ENCODE measurements at places on chromosomes 2 and 18.

GRCh38 chr2:232338759-232339106 lies 39.8 kb upstream of the ALPP start:
- no peak for DNase-seq

DNA sequence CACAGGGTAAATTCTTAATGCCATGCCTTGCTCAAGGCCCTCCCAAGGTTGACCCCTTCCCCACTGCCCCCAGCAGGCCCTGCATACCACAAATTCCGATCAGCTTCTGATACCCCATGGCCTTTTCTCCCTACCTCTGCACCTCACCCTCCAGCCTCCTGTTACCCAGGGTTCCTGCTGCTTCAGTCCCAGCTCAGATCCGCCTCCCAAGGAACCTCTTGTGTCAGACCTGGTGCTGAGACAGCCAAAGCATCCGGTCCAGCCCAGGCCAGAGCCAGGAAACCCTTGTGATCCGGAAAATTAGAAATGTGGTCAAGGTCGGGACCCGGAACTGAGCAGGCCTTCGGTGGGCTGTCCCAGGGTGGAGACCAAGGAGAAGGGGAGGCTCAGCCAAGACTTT lies 231.3 kb downstream of the BCL2 start:
- no peak for DNase-seq

- no peak for DNase-seq
Measured at GRCh38 chr2:159595410-159596046, 20.8 kb downstream of the BAZ2B start.

GRCh38 chr2:119354860-119355259 lies 11.8 kb downstream of the C2orf76 start:
- no peak for DNase-seq

GRCh38 chr2:84492571-84492970 lies 23.7 kb upstream of the DNAH6 start:
- no peak for DNase-seq

DNA sequence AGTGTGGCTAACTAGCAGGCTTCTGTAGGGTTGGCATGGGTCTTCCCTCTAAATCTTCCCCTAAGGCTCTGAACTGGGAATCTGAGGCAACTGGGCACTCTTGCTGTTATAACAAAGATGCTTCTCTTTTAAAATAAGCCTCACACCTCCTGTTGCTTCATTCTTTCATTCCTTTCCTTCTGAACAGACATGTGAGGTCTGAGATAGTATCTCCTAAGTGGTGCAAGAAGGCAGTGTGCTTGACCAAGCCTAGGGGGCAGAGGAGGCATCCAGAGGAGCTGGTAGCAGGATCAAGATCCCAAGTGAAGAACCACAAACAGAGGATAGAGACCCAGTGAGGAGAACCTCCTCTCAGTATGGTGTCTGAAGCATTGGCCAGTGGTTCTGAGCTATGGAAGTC lies 90.9 kb downstream of the TTC27 start:
- no peak for DNase-seq

GRCh38 chr2:190053426-190053825 lies 9.1 kb downstream of the MSTN start:
- no peak for DNase-seq

GRCh38 chr2:234292205-234292961 lies 204.5 kb downstream of the ARL4C start:
- DNase-seq = no peak

DNA sequence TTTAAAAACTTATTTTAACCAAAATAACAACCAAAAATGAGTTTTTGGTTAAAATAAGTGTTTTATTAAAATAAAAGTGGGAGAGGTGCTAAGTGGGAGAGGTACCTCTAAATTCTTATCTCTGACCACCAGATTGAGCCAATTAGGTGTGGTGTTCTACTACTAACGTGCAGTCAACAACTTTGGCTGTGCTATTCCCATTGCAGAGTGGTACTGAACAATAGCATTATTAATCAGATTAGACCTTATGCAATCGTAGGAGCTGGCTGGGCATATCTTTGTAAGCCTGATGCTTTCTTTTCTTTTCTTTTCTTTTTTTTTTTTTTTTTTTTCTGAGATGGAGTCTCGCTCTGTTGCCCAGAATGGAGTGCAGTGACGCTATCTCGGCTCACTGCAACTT lies 38.9 kb downstream of the RAB27B start:
- DNase-seq = no peak

DNA sequence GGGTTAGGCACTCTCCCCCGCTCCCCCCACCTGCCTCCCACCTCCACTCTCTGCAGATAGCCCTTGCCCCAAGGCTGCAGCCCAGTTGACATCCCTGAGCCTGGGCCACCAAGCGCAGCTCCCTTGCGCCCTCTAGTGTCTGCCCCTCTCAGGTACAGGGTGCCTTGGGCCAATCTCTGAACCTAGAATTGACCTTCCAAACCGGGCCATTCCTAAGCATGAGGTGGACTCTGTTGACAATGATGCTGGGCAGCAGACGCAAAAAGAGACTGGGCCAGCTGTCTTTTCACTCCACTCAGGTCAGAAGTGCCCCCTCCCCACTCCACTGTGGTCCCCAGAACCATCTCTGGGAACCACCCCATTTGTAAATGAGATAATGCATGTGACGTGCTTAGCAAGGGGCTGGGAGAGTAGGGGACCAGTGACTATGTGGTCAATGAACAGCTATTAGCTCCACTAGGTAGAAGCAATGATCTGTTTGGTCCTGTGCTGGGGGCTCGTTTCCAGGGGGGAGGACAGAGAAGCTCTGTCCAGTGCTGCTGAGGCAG lies 43.3 kb upstream of the PLB1 start:
- peak; percentile 93 for DNase-seq

DNA sequence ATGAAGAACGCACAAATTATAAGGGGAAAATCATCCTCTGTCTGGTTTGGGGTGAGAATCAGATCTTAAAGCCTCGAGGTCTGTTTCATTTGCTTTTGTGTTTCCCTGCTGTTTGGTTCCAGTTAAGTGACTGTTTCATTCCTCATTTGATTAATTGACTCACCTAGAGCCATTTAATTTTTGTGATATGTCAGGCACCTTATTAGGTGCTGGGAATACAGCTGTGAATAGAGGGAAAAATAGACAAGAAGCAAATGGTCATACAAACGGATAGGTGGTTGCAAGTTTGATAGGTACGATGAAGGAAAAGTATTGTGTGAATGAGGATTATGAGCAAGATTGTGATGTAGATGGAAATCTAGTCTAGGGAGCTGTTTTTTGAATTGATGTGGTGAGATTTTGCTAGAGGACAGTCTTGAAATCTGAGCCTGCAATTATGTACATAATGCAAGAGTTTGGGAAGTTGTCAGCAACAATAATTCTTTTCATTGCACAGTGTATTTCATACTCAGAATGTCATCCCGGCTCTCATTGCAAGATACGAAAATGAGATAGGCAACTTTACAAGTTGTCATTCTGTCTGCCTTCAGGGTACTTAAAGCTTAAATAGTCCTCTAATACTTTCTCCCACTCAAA lies 2.2 kb downstream of the ACSL3 start:
- no peak for DNase-seq

- no peak for DNase-seq
Measured at GRCh38 chr2:192004188-192004963, 157.5 kb upstream of the CAVIN2 start.

- no peak for DNase-seq
Measured at GRCh38 chr18:31440787-31441186, 6.8 kb upstream of the DSG3 start.

DNA sequence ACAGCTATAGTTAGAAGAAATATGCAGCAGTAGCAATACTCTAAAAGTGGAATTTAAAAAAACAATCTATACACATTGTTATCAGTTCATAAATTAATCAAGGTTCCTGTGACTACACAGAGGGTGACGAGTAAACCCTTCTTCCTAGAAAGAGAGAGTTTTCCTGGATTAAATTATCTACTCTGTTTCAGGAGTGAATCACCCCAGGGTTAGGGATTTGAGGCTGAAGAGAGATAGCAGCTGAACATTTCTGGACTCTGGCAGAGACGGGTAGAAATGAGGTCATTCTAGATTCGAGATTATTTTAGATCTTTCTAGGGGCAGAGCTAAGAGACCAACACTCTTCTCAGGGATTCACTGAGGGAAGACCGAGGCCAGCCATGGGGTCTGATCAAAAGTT lies 38.8 kb upstream of the PMAIP1 start:
- no peak for DNase-seq

- no peak for DNase-seq
Measured at GRCh38 chr2:34096562-34097171, 497.6 kb upstream of the FAM98A start.

DNA sequence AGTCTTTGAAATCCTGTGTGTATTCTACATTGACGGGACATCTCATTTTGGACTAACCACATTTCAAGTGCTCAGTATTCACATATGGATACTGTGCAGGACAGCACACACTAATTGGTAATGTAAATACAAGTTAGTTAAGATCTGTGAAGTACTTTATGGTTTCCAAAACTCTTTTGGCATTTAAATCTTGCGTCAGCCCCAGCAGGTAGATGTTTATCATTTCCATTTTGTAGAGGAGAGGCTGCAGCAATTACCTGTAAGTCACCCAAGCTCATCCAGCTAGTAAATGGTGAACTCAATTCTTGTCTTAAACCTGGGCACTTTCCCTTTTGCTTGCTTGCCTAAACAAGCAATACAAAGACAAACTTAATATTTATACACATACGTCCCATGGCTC lies 1.6 kb upstream of the NAGK start:
- no peak for DNase-seq

- no peak for DNase-seq
Measured at GRCh38 chr2:70684846-70685622, 83.0 kb downstream of the ADD2 start.

DNA sequence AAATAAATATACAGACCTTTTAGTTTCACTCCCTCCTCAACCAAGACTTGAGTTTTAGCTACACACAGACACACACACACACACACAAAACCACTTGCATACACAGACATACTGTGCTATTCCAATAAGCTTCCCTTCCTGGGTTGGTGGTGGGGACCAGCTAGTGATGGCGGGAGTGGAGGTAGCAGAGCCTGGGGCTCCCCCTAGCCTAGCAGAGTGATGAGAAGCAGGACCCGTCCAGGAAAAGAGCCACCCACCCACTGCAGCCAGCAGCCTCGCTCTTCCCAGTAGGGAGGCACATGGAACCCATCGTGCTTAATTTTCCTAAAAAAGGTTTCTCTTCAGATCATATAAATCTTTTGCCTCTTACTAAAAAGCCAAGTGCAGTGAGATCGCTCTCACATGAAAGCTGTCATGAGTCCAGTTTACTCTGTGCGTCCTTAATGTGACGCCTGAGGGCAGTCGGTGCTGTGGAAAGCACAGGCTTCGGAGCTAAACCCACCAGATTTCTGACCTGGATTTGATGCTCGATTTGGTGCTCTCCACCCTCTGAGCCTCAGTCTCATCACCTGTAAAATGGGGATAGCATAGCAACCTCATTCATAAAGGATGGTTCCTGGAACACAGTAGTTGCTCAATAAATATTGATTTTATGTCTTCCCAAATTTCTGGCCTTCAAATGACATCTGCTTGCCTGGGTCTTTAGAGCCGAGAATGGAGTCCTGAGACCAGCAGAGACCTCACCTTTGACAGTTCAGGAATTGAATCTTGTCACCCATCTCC lies 60.1 kb upstream of the YWHAQ start:
- DNase-seq = no peak

- DNase-seq = no peak
Measured at GRCh38 chr2:219409619-219410018, 8.6 kb upstream of the DES start.

DNA sequence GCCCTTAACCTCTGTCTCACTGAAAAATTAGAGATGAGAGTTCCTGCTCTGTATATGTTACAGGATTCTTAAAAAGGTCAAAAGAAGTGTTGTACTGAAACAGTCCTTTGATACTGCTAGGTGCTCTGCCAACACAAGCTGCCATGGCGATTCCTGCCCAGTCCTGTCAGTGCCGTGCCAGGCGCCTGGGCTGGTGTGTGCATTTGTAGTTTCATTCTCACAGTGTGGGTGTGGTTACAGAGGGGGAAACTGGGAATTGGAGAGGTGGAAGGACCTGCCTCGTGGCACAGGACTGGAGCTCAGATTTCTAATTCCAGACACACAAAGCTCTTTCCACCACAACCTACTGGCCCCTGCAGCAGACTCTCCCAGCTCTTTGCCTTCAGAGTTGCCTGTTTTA lies 122.3 kb upstream of the RAB6C start:
- no peak for DNase-seq

DNA sequence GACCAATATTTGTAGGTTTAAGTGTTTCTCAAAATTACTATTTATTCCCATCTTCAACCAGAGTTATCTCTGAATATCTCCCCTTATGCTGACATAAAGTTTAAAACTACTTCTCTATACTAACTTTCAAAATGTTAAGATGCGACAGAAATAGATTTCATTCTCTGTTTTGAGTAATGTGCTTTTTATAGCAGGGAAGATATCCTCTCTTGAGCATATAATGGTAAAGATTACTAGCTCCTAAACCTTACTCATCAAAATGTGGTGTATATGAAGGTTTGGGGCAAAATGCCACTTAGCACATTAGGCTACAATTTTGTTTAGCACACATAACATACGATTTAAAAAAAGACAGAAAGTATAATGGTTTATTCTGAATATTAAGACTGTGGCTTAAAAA lies 54.4 kb downstream of the CWC22 start:
- DNase-seq = no peak

DNA sequence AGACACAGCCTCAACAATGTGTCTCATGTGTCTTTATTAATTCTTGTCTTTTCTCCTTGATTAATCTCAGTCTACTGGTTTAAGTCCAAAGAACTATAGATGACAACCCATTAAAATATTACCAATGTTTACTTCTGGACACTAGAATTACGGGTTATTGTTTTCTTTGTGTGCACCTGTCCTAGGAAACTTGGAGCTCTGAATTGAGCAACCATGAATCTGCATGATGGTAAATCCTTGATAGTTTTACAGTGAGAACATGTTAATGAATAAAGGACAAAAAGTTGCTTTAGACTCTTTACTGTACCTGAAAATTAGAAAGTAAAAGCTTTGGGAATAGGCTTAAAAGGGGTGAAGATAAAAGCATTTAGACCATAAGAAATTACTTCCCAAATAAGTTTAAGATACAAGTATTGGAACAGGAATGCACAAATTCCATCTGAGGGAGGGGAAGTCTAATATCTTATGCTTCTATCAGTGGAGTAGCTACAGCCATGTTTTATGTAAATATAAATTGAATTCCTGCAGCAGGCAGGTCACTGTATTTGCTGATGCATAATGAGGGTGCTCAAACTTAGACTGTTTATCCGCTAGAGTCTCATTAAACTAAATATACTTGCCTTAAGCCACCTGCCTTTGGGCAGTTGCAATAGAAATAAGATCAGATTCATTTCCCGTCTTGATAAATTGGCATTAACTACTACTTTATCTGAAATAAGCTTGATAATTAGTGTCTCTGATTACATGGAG lies 603.7 kb upstream of the GCFC2 start:
- no peak for DNase-seq

DNA sequence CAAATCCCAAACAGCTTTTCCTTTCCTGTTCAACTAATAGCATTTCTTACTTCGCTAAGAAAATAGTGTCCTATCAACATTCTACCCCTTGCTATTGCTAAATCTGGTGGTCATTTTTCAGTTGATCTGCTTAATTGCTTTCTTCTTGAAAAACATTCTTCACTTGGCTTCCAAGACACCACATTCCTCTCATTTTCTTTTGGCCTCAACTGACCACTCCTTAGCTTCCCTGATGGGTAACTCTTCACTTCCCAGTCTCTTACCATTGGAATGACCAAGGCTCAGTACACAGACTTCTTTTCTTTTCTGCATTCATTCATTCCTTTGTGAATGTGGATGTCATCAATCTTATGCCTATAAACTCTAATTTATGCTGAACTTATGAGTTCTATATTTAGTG lies 230.8 kb upstream of the CDH2 start:
- no peak for DNase-seq

- no peak for DNase-seq
Measured at GRCh38 chr2:109164739-109165221, 35.8 kb downstream of the SH3RF3 start.

GRCh38 chr2:48768669-48769068 lies 13.1 kb upstream of the LHCGR start:
- no peak for DNase-seq

All from esophagus muscularis mucosa (tissue), 4 donors.